ENCODE measurements at places on chromosomes 2 and 18.

DNA sequence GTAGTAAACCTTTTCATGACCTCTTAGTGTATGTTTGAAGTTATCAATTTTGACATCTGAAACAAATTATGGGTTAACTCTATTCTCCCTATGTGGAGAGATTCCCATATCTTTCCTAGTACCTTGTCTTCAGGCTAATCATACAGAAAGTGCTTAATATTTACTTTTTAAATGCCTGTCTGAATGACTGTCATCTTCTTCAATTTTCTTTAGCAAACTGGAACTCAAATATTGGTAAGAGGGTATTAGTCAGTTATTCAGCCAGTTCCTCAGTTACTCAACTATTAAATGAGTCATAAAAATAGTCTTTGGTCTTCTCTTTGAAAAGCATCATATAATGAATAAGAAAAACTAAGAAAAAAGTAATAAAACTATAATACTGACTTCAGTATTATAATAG, 1038.0 kb upstream of the PIK3C3 start:
- DNase-seq, result no peak

- DNase-seq, result peak; percentile 67
Measured at GRCh38 chr2:72993147-72993932, 76.0 kb downstream of the EMX1 start.

DNA sequence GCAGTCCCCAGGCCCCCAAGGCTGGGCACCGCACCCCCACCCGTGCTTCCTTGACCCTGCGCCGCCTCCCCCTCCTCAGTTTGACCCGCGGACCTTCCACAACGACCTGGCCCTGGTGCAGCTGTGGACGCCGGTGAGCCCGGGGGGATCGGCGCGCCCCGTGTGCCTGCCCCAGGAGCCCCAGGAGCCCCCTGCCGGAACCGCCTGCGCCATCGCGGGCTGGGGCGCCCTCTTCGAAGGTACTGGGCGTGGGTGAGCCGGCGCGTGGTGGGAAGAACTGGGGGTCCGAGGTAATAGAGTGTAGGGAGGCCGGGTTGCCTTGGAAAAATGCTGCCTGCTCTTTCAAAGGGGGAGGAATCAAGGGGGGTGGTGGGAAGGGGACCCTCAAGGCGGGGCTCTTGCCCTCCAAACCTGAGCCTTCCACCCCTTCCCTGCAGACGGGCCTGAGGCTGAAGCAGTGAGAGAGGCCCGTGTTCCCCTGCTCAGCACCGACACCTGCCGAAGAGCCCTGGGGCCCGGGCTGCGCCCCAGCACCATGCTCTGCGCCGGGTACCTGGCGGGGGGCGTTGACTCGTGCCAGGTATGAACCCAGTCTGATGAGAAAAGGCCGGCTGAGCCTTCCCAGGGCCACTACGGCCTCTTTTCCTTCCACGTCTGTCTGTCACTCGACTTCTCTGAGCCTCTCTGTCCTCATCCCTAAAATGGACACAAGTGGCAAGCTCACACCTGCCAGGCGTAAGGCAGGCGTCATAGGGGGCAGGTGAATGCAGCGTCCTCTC, 2.6 kb downstream of the PRSS56 start:
- DNase-seq, result no peak

- no peak for DNase-seq
Measured at GRCh38 chr2:234678711-234679110, 181.8 kb upstream of the ARL4C start.

DNA sequence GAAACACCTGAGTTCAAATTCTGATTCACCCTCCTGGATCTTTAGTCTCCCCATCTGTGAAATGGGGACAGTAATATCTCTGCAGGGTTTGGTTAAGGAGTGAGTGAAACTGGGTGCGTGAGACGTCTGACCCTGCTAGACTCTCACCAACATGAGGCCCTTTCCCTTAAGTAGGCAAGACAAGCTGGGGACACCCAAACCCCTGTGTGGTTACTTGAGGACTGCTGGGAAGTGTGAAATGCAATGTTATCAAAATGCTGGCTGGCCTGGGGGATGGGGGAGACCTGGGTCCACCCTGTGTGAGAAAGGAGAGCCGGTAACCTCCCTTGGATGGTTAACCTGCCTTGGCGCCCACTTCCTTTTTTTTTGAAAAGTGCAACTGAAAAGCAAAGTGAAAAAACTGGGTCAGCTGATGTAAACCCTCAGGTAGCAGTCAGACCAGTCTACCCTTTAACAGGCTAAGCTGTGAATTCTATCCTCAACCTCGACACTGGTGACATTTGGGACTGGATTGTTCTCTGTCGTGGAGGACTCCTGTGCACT, 82.3 kb downstream of the INPP5D start:
- no peak for DNase-seq
